ENCODE measurements at places on chromosomes 5 and 9. TPM values are rescaled to one million over a fixed set of nuclear protein-coding genes. Genes with fewer than 3 reads are reported as not detected.

DNA sequence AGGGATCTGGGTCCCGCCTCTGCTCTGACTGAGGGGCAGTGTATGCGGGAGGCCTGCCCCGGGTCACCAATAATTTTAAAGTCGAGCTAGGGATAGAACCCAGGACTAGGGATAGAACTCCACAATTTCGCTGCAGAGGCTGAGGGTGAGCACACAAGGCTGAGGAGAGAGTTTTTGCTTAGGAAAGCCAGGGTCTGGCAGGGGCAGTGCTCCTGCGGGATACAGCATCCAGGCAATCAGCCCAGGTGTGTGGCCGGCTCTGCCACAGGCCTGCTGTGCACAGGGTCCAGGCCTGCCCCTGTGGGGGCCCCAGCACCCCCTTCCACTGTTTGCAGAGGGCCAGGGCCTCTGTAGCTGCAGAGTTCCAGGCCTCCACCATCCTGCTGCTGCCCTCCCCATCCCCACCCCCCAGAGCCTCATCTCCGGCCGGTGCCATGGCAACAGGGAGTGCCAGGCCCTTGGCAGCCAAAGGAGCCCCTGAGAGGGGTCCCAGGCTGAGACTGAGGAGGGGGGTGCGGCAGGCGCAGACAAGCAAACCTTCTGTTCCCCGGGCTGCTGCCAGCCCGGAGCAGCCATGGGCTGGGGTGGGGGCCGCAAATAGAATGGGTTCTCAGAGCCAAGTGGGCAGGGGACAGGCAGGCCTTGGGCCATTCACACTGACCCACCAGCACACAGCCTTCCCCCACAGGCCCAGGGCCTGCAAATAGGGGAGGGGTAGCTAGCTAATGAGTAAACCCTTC, 8.6 kb downstream of the PDGFRB start:
- DNase-seq = no peak

DNA sequence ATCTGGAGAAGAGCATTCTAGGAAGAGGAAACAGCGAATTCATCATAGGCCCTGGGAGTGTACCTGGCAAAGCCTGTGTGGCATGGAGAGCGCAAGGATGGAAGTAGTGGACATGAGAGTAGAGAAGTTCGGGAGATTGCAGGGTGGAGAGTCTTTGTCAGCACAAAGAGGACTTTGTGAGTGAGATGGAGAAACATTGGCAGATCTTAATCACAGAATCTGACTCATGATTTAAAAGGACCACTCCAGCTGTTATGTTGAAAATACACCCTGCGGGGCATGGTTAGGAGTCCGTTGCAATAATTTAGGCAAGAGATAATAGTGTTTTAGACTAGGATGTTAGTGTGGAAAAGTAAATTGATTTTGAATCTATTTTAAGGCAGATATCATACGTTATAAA, 116.9 kb downstream of the HACD4 start:
- DNase-seq = no peak

DNA sequence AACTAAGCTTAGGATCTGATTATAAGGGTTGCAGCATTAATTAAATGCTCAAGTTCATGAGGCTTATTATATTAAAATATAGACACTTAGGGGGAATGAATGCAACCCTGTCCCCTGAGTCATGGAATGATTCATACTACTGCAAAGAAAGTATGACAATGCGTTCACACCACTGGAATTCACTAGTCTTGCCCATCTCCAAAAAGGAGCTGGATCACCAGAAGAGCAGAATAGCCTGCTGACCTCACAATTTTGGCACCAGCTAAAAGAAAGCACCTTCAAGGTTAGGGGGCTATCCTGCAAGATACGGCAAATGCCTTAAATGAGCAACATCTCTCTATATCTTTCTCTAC, 32.0 kb upstream of the TMED7 start:
- DNase-seq = no peak

DNA sequence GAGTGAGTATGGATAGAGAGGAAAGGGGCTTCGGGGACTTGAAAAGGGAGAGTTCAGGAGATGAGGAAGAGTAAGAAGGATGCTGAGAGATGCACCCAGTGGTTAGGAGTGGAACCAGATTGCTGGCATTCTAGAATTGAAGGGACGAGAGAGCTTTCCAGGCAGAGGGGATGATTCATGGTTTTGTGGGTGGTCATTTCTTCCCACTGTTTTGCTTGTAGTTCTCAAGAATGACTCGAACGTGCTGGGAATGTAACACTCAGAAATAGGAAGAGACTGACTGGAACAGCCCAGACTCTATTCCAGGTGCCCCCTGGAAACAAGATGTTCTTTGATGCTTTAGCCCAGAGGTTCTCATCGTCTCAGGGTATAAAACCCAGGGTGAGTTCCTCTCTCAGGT, 294.2 kb downstream of the ICE1 start:
- DNase-seq = no peak

The RNF180 gene
- total RNA-seq = 12.4 TPM
